NCI-H526 (cell line): ENCODE measurements at places on chromosomes 3 and 15.

- peak; percentile 16 for DNase-seq
Observed at GRCh38 chr3:76352051-76352450, 566.7 kb upstream of the ZNF717 start.

DNA sequence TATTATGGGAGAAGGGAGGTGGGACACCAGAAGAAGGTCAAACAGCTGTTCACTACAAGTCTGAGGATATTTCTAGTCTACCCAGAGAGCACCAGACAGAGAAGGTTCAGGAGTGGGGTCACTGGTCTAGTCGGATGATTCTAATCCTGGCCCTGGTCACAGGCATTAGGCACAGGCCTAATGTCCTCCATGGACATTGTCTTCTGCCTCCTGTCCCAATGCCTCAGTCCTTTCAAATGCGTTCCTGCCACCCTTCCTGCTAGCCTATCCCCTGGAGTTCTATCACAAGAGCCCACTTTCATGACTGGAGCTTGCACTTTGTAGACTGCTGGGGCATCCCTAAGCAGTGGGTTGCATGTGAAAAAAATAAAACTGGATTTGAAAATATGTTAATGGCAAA, 83.9 kb upstream of the PFN2 start:
- DNase-seq, result no peak

- DNase-seq, result no peak
Observed at GRCh38 chr3:191901741-191902140, 440.8 kb downstream of the PYDC2 start.

GRCh38 chr15:50298340-50298739, 32.8 kb upstream of the HDC start:
- DNase-seq, result no peak

GRCh38 chr3:120498556-120499346, 48.0 kb upstream of the FSTL1 start:
- no peak for DNase-seq

DNA sequence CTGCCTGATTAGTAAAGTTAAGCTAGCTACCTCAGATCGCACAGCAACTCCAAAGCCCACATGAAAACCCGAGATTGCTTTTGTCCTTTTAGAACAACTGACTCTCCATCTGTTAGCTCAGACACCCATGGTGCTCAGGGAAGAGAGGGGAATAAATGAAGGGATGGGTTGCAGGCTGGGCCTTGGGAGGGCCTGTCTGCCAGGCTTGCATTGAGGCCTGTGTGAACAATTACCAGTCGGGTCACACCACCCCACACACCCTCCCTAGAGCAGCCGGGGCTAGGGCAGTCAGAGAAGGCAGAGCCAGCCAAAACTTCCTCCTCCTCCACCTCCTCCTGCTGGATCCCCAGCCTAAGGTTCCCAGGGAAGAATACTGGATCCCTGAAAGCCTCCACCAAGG, 8.8 kb upstream of the PRKAR2A start:
- no peak for DNase-seq

DNA sequence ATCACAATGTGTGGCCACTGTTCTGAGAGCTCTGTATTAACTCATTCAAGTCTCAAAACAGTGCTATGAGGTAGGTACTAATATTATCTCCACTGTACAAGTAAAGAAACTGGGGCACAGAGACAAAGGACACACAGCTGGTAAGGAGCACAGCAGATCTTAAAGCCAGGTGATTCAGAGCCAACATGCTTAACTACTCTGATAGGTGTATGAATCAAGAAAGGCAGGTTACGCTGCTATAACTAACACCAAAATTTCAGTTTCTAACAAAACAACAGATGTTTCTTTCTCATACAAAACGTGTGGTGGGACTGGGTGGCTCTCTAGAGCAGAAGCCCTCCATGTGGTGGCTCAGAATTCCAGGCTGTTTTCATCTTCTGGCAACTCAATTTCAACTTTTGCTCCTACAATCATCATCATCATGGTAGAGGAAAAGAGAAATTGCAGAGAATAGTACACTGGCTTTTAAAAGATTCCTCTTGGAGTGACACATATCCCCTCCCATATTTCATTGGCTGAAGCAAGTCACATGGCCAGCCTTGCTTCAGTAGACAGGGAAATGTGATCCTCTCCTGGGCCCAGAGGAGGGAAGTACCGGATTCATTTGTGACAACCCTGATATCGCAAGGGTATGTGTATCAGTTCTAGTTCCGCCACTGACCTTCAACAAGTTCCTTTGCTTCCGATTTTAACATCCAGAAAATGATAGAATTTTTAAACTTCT, 126.2 kb upstream of the PTX3 start:
- DNase-seq, result no peak

GRCh38 chr3:11238060-11238459, 34.1 kb upstream of the ATG7 start:
- DNase-seq, result no peak

DNA sequence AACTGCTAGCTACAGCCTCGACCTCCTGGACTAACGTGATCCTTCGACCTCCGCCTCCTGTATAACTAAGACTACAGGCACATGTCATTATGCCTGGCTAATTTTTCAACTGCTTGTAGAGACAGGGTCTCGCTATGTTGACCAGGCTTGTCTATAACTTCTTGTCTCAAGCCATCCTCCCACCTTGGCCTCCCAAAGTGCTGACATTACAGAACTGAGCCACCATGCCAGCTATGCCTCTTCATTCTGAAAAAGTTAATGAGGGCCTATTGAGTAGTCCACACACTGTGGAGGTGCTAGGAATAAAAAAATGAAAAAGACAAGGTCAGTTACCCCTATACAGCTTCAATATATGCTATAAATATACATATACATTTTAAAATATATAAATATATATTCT, 18.3 kb upstream of the EPHA6 start:
- no peak for DNase-seq

GRCh38 chr3:134136604-134137003, 106.9 kb upstream of the SLCO2A1 start:
- no peak for DNase-seq

- DNase-seq, result no peak
Observed at GRCh38 chr3:151625586-151625985, 108.1 kb upstream of the AADACL2 start.

DNA sequence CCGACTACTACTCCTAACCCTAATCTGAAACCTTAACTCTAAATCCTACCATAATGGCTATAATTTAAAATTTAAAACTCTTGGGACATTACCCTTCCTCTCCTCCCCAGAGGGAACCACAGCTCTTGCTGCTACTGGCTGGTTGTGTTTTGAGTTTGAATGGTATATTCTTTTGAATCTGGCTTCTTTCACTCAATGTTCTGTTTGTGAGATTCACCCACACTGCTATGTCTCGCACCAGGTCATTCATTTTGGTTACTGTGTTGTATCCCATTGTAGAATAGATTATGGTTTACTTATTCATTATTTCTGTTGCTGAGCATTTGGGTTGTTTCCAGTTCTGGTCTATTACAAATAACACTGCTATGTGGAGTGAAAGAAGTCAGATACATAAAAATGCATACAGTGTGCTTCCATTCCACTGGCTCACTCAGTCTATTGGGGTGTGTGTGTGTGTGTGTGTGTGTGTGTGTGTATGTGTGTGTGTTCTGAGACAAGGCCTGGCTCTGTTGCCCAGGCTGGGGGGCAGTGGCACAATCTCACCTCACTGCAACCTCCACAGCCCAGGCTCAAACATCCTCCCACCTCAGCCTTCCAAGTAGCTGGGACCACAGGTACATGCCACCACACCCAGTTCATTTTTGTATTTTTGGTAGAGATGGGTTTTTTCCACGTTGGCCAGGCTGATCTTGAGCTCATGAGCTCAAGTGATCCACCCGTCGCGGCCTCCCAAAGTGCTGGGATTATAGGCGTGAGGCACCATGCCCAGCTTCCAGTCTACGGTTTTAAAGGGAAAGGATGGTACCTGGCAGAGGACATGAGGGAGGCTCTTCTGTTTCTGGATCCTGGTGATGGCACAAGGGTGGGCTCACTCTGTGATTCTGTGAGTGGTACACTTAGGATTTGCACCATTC, 19.2 kb upstream of the SYNM start:
- no peak for DNase-seq

DNA sequence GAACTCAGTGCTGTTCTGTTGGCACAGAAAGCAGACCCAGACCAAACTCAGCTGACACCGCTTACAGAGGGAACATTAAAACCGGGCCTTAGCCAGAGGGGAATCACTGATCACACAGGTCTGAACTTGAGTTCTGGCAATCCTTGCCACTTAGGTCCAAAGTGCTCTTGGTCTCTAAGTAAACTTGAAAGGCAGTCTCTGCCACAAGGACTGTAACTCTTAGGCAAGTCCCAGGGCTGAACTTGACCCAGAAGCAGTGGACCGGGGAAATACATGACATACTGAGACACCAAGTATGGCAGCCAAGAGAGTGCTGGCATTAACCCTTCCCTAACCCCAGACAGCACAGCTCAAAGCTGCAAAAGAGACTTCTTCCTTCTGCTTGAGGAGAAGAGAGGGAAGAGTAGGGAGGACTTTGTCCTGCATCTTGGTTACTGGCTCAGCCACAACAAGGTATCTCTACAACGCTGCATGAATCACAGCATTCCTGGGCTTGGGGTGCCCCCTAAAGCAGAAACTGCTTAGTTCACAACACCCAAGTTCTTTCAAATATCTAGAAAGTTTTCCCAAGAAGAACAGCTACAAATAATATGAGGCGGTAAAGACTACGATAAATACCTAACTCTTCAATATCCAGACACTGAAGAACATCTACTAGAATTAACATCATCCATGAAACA, 32.5 kb downstream of the NAALADL2 start:
- no peak for DNase-seq

DNA sequence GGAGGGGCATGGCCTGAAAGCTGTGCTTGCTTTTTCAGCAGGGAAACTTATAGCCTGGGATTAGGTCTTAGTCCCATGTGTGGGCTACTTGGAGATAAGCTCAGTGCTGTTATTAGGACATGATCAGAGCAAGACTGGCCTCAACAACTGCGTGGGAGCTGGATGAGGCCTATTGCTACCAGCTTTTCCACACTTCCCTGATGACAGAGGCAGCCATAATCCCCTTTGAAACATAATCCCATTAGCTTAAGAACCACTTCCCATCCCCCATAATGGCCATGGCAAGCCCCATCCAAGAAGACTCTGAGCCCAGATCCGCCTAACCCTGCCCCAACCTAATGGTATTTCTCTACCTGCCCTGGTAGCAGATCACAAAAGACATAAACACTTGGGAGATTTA, 26.6 kb upstream of the GK5 start:
- no peak for DNase-seq

GRCh38 chr3:61463191-61463590, 98.2 kb upstream of the PTPRG start:
- no peak for DNase-seq

DNA sequence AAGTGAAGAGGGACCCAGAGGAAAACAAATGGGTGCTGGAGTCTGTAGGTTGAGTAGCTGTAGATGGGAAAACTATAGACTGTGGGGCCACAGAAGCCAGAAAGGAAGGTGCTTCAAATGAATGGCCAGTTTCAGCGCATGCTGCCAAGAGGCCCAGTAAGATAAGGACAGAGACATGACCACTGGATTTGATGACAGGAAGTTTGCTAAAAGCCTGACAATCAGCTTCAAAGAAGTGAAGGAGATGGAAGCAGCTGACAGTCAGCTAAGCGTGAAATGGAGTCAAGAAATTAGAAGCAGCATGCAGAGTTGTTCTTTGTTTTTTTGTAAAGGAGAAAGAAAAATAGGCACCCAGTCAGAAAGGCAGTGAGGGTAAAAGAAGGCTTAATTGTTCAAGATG, 24.9 kb downstream of the TXNRD3 start:
- no peak for DNase-seq

DNA sequence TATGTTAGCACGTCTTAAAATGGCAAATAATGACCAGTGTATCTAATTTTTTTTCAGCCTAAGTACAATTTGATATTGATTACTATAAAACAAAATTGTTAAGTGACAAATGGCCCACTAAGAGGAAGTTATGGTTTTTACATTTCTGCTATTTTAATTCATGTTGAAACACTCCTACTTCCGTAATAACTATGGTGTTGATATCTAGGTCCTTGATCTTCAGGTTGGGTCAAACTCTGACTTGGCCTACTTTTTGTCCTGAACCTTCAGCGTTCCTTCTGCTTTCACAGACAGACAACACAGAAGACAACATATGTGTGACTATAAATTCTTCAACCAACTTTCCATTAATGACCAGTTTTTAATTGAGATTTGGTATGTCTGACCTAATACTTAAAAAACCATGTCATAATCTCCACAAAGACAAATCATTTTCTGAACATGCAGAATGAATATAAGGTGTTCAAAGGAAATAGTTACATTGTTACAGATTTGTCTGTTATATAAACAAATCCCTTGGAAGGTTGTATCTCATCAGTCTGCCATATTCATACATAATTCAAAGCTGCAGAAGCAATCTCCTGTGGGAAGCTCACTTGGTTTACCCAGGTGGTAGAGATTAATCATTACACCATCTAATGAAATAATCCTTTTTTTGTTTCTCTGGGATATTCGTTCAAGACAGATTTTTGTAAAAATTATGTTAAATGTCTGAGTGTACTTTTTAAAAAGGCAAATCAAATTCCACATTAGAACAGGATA, 92.1 kb upstream of the TSPAN3 start:
- DNase-seq, result no peak

GRCh38 chr3:10226293-10226692, 22.0 kb upstream of the TATDN2 start:
- peak; percentile 90 for DNase-seq

DNA sequence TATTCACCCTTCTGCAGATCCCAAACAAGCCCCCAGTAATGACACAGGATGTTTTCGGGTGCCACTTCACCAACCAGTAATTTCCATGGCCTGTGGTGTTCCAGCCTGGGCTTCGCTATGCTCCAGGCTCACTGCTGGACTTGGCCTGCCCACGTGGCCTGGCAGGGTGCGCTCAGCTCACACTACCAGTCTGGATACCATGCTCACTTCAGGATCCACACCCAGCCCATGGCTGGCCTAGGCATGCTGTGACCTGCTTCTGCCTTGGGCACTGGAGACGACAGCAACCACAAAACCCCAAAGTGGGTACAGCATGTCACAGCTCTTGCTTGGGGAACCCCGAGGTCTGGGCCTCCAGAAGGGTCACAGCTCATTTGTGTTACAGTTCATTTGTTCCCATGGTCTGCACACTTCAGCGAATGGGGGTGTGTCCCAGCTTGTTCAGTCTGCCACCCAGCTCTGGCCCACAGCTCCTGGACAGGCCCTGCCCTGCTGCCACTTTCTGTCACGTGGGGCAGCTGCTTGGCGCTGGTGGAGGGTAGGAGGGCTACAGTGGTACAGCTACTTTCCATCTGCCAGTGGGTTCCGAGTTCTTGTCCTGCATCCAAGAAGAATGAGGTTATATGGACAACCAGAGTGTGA, 650.8 kb downstream of the MCTP2 start:
- no peak for DNase-seq

GRCh38 chr15:80234883-80235282, 17.1 kb downstream of the CTXND1 start:
- DNase-seq, result peak; percentile 47

- DNase-seq, result no peak
Observed at GRCh38 chr3:29525254-29525881, 244.5 kb downstream of the RBMS3 start.

- DNase-seq, result no peak
Observed at GRCh38 chr3:31402117-31402516, 130.6 kb upstream of the STT3B start.
